Forelimb muscle (tissue), 1 donor: ENCODE measurements at places on chromosomes 6 and 20. TPM values are rescaled to one million over a fixed set of nuclear protein-coding genes. Genes with fewer than 3 reads are reported as not detected.

DNA sequence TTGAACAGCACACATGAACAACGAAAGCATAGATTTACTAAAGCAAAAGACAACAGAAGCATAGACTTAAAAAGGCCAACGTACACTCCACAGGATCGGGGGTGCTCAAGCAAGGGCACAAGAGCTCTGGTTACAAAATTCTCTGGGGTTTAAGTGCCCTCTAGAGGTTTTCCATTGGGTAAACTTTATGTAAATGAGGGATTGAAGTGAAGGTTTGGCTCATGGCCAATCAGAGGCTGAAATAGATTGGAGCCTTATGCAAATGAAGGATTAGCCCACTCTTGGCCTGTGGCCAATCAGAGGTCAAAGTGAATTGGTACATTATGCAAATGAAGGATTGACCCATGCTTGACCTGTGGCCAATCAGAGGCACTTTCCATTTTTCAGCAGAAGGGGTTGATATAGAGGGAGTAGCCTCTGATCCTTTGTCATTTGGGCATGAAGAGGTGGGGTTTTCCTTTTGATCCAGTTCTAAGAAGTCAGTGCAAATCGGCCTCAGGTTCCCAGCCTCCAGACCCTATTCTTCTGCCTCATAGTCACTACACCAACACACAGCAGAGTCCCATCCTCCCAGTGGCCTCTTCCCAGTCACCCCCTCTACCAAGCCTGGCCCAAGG, 244.9 kb downstream of the THBS2 start:
- no peak for DNase-seq

DNA sequence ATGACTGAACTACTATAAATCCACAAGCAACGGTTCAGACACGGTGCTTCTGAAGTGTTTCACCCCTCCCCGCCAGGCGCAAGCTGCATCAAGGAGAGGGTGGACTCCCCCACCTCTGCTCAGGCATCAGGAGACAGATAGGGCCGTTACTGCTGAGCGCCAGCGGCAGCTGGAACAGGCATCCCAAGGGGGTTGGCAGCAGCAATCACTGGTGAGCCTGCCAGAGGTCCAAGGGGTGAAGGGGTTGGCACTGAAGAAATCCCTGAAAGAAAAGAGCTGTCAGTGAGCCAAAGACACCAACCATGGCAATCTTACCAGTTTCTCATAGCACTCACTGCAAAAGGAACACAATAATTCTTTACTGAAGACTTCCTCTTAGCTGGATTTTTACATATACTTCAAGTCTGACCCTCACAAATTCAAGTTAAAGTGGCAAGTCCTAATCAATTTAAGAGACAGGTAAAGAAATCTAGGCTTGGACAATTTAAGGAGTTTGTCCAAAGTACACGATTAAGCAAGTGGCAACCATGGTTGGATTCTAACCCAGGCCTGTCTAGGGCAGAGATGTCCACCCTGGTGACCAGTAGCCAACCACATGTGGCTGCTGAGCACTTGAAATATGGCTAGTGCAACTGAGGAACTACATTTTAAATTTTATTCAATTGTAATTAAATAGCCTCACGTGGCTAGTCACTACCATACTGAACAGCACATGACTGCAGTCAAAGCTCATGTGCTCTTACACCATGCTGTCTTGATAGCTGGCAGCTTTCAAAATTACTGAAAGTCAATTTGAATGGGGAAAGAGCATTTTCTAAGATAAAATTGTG, 21.7 kb upstream of the TBC1D20 start:
- DNase-seq: no peak

Gene GJA1
- 42.7 TPM for polyA plus RNA-seq

DNA sequence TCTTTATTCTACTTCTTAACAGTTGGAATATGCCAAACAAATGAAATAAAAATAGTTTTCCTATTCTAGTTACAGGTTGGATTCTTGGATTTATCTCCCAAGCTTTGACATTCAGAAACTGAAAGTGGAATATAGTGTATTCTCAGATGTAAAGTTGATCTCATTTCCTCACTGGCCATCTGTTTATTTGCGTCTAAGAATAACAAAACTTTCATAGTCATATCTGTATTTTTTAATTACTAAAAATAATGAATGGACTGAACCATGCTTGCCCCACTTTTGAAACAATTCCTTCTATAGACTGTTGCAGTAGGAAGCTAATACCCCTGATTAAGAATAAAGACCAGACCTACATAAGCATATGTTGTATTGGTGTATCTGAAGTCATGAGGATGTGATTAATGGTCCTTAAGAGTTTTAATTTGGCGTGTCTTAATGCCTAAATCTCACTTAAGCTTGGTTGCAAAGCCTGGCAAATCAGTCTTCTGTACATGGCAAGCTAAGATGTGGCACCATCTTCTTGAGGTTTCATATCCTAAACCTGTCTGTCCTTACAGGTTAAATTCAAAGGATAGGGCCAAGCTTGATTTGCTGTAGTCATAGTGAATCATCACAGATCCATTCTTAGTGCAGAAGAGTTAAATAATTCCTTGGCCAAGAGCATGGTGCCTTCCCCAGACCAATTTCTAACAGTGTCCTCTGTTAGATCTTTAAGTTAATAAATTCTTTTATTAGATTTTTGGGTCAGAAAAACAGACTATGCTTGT, 58.9 kb downstream of the FOXO3 start:
- no peak for DNase-seq

DNA sequence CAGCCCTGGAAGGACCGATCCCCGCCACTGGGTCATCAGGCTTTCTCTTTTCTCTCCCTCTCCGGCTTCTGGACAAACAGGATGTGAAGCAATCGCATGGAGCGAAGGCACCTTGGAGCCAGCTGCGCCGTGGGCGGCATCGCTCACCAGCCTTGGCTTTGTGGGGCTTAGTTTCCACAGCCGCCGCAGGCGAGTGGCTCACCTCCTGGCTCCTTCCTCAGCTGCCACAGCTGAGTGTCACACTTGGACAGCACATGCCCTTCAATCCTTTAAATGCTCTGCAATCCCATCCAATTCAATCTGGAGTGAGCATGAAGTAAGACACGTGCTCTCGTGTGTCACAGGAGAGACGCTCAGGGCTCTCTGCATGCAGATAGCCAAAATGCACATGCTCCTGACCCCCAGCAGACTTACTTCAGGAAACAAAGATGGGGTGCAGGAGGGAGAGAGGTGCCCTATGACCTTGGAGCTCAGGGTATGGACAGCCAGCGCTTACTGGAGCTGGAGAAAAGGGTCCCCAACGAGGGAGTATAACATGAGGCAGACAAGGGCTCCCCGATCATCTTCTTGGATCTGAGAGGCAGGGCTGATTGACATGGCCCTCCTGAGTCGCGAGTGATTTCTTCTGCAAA, 70.9 kb downstream of the BMP7 start:
- no peak for DNase-seq

- DNase-seq: no peak
These were observed 56.0 kb upstream of the FNDC1 start for GRCh38 chr6:159113223-159113622.

Gene CEP162
- 5.7 TPM for polyA plus RNA-seq
